Upper lobe of right lung (tissue), 1 donor: ENCODE measurements at places on chromosomes 11 and 22.
A peak's percentile ranks its signal among the peaks of the same experiment; 100 is the strongest.

GRCh38 chr11:70460964-70461363 lies 62.6 kb downstream of the CTTN start:
- peak; percentile 35 for DNase-seq

- no peak for DNase-seq
These were observed 129.3 kb upstream of the NECTIN1 start for GRCh38 chr11:119858288-119858687.

GRCh38 chr11:45092901-45093760 lies 53.3 kb upstream of the PRDM11 start:
- DNase-seq = no peak

GRCh38 chr11:6554828-6555706 lies 48.3 kb downstream of the RRP8 start:
- no peak for DNase-seq

DNA sequence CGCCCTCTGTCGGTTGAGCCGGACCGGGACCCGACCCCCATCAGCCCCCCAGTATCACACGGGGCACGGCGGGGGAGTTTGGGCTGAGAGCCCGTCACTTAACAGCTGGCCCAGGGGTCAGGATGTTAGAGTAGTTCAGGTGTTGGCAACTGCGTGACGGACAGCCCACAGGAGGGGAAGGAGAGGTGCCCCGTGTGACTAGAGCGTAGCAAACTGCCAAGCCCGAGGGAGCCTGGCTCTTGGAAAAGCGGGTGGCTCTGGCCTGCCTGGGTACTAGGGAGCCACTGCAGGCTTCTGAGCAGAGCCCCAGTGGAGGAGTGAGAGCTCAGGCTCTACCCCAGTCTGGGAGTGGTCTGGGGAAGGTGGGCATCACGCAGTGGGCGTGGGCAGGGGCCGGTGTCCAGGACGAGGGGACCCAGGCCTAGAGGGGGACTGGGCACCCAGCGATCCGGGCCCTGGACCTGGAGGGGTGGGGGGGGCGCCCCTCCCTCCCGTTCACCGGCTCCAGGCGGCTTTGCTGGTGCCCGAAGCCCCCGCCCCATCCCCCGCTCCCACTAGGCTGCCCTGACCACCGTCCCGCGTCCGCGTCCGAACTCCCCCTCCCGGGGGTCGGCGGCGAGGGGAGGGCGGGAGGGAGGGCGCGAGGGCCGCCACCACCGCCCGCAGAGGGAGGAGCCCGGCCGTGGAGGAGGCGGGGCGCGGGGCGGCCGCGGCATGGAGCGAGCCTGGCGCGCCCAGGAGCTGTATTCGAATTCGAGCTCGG lies 24.4 kb downstream of the SHANK3 start:
- peak; percentile 65 for DNase-seq

DNA sequence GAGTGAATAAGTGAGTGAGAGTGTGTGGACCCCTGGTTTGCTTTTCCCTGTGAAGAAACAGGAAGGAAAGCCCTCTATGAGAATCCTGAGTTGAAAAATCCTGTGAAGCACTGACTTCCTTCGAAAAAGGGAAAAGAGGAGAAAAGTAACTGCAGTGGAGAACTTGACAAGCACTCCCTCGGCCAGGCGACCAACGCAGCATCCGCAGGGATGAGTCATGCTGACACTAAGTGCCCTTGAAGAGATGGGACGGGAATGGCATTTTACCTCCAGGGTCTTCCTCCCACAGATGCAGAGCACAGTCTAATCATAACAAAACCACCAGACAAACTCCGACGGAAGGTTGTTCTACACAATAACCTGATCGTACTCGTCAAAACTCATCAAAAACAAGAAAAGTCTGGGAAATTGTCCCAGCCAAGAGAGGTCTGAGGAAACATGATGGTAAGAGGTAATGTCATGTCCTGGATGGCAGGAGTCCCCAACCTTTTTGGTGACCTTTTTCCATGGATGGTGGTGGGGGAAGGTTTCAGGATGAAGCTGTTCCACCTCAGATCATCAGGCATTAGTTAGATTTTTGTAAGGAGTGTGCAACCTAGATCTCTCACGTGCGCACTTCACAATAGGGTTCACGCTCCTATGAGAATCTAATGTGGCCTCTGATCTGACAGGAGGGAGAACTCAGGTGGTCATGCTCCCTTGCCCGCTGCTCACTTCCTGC lies 132.2 kb upstream of the B3GAT1 start:
- no peak for DNase-seq

DNA sequence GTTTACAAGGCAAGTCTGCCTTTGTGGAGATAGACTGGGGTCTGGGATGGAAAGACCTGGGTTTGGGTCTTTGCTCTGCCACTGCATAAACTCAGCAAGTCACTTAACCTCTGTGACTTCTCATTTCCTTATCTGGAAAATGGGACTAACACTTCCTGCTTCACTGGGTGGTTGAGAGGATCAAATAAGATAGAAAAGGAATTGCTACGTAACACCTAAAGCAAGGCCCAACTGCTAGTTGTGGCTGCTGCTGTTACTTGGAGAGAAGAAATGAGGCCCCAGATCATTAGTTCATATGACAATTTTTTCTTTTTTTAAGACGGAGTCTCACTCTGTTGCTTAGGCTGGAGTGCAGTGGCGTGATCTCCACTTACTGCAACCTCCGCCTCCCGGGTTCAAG lies 5.9 kb downstream of the PTPRJ start:
- DNase-seq = no peak

GRCh38 chr22:48235744-48236143 lies 1473.3 kb downstream of the TBC1D22A start:
- no peak for DNase-seq

DNA sequence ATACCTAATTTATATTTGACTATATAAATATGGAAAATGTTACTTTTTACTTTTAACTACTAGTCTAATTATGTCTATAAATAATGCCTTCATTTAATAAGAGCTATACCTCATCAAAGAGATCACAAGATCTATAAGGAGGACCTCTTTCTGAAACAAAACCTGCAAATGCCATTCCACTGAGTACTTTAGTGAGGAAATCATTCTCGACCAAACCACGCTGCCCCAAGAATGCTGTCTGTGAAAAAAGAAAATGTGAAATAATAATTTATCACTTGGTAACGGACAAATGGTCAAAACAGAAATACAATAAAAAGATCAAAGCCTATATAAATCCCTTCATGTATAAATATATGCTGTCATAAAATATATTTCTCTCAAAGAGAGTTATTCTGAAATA lies 301.7 kb downstream of the SBF2 start:
- no peak for DNase-seq

GRCh38 chr11:86192519-86193257 lies 51.9 kb upstream of the EED start:
- DNase-seq = no peak

DNA sequence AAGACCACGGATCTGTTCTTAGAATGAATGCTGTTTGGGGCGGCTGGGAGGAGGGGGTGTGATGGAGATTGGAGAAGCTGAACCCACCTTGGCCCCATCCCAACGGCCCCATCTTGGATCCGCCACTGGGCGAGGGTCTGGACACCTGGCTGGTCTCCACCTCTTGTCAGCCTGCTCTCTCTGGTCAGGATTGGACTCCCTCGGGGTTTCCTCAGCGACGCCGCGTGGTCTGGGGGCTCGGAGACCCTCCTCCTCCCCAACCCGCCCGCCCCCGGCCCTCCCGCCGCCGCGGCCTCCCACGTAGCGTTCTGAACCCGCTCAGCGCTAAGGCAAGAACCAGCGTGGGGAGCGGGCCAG lies 4.3 kb upstream of the FLI1 start:
- DNase-seq = no peak

DNA sequence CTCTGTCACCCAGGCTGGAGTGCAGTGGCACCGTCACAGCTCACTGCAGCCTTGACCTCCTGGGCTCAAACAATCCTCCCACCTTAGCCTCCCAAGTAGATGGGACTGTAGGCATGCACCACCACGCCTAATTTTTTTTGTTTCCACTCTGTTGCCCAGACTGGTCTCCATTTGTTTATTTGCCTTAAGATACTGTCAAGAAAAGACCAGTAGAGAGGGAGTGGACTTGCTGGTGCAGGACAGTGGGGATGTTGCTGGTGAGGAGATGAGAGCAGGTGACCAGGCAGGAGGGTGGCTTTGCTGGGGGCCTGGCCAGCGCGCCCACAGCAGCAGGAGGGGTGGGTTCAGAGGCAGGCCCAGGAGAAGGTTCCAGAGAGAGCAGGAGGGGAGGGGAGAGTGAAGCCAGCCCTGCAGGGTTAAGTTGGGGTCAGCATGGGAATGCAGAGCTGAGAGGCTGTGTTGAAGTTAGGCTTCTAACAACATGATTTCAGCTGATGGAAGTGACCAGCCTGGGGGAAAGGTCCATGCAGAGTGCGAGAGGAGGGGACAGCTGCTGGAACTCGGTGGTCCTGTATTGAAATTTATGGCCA lies 35.8 kb downstream of the NADSYN1 start:
- no peak for DNase-seq

GRCh38 chr22:47551431-47551775 lies 789.0 kb downstream of the TBC1D22A start:
- no peak for DNase-seq

DNA sequence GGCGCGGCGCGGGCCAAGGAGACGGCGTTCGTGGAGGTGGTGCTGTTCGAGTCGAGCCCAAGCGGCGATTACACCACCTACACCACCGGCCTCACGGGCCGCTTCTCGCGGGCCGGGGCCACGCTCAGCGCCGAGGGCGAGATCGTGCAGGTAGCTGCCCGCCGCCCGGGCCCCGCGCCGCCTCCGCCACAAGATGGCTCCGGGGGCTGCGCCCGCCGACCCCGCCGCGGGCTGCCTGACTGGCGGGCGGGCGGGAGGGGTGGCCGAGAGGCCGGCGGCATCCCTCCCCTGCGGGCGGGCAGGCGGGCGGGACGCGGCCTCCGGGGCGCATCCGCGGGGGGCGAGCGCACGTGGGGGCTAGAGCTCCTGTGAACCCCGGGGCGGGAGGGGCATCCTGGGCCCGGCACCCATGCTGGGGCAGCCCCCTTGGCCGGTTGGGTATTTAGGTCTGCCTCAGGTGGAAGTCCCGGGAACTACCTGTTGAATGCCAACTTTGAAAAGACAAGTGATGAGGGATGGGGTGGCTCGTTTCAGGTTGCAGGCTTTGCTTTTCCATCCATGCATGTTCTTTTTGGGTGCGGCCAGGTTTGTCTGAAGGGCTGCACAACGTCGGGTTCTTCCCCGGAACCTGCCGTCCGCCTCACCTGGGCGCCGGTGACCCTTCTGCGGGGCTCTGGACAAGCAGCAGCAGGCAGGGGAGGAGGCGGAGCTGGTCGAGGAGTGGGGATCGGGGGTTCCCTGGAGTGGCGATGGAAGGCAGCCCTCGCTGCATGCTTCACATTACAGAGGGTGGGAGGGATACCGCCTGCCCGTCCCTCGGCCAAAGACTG lies 760 bp downstream of the ZNRF3 start:
- peak; percentile 82 for DNase-seq

GRCh38 chr11:8766988-8767374 lies 84.4 kb downstream of the RPL27A start:
- no peak for DNase-seq

DNA sequence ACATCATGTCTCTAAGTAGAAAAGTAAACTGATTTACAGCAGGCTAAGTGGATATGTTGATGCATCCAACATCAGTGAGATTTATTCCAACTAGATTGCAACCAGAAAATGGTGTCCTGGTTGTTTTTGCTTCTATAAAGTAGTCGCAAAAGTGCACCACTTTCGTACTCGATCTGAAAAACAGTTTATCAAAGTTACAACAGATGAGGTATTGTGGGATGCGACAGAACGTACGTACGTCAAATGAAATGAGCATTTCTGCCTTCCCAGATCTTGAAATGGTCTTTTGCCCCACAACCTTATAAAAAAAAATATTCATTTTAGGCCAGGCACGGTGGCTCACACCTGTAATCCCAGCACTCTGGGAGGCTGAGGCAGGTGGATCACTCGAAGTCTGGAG lies 13.7 kb downstream of the GRAP2 start:
- no peak for DNase-seq

DNA sequence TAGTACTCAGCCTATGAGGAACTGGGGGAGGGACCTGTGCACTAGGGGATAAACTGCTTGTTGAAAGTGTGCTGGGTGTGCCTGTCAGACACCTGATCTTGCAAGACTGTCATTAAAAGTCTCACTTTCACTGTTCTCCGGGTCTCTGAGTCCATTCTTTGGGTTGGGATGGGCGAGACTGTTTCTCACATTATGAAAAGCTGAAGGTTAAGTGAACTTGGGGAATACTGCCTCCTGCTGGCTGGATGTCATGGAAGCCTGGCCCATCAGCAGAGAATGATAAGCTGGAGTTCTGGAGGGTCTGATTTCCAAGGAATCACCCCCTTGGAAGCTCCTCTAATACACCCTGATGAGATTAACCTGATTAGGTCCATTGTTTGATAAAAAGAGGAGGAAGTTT lies 9.0 kb upstream of the VPREB1 start:
- DNase-seq = no peak

DNA sequence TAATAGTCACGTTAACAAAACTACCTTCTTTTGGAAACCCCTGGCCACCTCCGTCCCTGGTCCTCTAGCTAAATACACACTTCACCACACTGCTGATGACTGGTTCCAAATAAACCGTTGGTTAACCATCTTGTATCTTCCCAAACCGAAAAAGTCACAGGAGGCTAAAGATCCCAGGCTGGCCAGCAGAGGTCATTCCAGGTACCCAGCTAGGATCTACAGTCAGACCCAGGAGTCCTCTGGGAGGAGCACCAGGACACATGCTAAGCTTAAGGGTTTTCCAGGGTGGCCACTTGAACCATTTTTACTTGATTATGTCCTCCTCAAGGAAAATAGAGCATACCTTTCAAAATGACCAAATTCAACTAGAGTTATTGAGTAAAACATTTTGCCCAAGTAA lies 103.2 kb downstream of the ETS1 start:
- no peak for DNase-seq

GRCh38 chr11:7657306-7658025 lies 15.8 kb downstream of the CYB5R2 start:
- no peak for DNase-seq

- no peak for DNase-seq
These were observed 43.3 kb downstream of the CABIN1 start for GRCh38 chr22:24054356-24054755.

- no peak for DNase-seq
These were observed 7.9 kb downstream of the SIDT2 start for GRCh38 chr11:117186431-117186761.

- DNase-seq = no peak
These were observed 7.8 kb downstream of the PHOX2A start for GRCh38 chr11:72236083-72236697.

- no peak for DNase-seq
These were observed 2.8 kb upstream of the LIF start for GRCh38 chr22:30249049-30250038.

GRCh38 chr11:60761436-60762190 lies 4.9 kb downstream of the MS4A15 start:
- DNase-seq = no peak

- no peak for DNase-seq
These were observed 686.4 kb upstream of the CCDC90B start for GRCh38 chr11:83972536-83972935.

DNA sequence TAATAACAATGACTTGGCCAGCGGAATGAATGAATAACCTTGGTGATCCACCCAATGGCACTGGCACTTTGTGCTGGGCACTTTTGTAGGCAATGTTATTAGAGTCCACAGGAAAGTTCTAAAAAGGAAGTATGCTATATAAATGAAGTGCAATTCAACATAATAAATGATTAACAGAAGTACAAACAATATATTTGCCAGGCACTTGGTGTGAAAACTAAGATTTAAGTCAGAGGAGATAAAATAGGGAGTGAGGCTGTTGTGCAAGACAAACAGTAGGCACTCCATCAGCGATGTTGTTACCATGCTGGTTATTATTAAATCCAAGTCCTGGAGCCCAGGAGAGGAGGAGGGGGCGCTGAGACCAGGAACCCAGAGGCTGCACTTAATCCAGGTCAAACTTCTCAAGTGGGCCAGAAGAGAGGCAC lies 173.8 kb downstream of the LARGE1 start:
- DNase-seq = peak; percentile 69

- DNase-seq = no peak
These were observed 5.9 kb downstream of the HTR3A start for GRCh38 chr11:113980785-113981184.
